BE2C (cell line): ENCODE measurements at places on chromosomes 1 and 21.

- no peak for DNase-seq
Measured at GRCh38 chr1:5796028-5796427, 196.2 kb downstream of the NPHP4 start.

- no peak for DNase-seq
Measured at GRCh38 chr1:205930799-205931281, 12.4 kb downstream of the SLC26A9 start.

DNA sequence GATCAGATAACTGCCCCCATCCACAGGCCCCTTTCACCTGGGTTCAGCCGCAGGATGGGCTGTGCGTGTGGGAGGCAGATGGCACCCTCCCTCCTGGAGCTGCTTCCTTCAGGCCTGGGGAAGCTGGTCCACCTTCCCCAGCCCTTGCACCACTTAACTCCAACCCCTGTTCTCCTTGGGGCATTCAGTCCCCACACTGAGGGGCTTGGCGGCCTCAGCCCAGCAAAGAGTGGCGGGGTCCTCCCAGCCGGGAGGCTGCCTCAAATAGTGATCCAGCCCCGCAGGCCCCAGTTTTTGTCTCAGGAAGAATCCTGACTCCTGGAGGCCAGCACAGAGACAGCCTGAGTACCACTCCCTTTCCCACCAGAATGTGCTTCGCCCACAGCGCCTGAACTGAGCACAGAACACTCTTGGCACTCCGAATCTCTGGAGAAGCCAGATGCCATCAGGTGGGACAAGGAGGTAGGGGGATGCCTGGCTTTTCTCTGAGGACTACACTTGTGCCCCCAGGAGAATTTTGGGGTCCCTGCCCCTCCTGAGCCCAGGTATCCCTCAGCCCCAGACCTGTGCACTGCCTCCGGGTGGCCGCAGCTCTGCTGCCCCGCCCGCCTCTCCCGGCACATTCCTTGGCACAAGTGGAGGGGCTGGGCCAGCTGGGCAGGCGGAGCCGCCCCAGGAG lies 936 bp downstream of the PAQR6 start:
- DNase-seq, result no peak

DNA sequence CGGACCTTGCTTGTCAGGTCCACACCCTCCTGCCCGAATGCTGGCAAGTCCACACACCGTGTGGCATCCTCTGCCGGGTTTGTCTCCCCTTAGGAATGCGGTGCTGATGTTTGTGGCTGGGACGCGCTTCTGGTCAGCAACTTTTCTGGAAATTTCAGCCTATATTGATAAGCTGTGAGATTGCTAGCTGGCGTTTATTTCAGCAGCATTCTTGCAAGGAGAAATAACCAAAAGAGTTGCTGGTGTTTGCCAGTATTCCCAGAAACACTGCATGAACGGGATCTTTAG lies 601 bp downstream of the CEPT1 start:
- no peak for DNase-seq

GRCh38 chr21:41768437-41769042 lies 1.7 kb upstream of the RIPK4 start:
- no peak for DNase-seq

- no peak for DNase-seq
Measured at GRCh38 chr1:210817385-210818275, 316.3 kb downstream of the KCNH1 start.

DNA sequence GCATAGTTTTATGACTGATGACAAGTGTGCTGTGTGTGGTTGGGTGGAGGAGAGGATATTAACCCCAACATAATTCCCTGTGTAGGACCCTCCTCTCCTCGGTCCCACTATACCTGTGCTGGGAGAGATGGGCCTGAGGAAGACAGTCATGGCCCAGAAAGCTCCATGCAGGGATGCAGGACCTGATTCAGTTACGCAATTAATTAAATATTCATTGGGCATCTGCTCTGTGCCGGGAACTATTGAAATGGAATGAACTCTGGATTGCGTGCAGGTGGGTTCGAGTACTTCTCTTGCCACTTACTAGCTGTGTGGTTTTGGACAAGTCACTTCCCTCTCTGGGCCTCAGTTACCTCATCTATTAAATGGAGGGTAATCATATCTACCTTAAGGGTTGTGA lies 74.6 kb downstream of the CD247 start:
- no peak for DNase-seq

DNA sequence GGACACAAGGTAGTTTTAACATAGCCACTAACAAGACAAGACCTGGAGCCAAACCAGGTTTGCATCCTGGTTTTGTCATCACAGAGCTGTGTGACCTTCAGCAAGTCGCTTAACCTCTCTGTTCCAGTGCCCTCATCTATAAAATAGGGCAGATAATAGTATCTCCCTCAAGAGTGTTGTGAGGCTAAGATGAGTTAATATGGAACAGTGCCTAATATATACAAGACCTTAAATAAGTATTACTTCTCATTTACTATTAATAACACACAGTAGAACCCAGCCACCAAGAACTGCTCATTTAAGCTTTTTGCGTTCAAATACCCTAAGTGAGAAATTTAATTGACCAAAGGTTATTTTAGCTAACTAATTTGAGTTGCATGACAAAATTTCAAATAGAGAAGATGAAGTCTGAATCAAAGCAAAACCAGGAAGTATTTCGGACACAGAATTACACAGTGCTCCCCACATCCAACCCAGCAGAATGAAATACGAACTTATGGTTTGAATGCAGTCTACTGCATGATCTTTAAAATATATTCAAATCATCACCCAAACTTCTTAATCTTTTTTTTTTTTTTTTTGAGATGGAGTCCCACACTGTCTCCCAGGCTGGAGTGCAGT lies 123.9 kb upstream of the KRTAP19-8 start:
- DNase-seq, result no peak

DNA sequence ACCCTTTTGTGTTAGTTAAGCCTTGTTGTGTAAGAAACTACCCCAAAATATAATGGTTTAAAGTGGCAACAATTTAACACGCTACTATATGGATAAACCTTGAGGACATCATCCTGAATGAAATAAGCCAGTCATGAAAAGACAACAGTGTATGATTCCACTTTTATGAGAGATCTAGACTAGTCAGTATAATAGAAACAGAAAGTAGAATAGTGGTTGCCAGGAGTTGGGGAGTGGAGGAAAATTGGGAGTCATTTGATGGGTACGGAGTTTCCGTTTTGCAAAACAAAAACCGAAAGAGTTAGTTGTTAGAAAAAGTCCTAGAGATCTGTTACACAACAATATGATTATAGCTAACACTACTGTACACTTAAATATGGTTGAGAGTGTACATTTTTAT lies 16.0 kb upstream of the CHIA start:
- no peak for DNase-seq

- no peak for DNase-seq
Measured at GRCh38 chr1:172206256-172206655, 214.2 kb upstream of the C1orf105 start.

- peak; percentile 79 for DNase-seq
Measured at GRCh38 chr1:17125756-17126237, 6.5 kb upstream of the PADI2 start.

GRCh38 chr1:30957560-30958222 lies 49.1 kb upstream of the SDC3 start:
- no peak for DNase-seq

- no peak for DNase-seq
Measured at GRCh38 chr1:32486463-32487113, 21.7 kb downstream of the ZBTB8B start.

DNA sequence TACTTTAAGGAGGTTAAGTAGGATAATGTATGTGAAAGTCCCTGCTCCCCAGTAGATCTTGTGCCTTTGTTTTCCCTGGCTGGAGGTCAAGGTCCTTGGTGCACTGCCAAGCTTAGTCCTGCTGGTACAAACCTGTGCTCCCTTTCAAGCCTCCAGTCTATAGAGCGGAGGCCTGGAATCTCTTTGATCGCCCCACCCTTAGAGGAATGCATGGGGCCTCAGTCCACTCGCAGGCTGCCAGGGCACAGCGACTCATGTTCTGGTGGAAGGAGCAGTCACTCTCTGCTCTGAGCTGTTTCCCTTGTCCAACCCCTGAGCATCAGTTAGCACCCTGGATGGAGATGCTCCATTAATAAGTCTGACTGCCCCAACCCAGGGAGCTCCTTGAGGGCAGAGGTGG lies 121.8 kb downstream of the HMGB4 start:
- no peak for DNase-seq

- peak; percentile 69 for DNase-seq
Measured at GRCh38 chr1:156119503-156120209, 5.1 kb downstream of the LMNA start.

- no peak for DNase-seq
Measured at GRCh38 chr1:207396168-207396746, 57.9 kb upstream of the CR2 start.

DNA sequence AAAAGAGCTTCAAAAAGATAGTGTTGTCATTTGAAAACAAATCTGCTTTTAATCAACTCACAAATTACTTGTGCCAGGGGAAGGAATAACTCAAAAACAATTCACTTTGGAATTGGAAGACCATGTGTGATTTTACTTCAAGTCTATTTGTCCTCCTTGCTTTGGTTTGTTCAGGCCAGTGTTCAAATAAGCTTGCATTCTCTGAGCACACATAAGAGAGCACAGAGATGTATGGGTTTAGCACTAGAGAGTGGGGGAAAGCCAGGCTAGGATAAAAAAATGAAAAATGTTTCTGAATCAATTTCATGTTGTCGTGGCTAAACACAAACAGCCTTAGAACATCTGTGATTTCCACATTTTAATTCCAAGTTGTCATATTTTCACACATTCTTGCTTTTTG lies 325.7 kb upstream of the LYPLAL1 start:
- no peak for DNase-seq

- DNase-seq, result no peak
Measured at GRCh38 chr1:33361532-33362235, 40.8 kb upstream of the A3GALT2 start.

DNA sequence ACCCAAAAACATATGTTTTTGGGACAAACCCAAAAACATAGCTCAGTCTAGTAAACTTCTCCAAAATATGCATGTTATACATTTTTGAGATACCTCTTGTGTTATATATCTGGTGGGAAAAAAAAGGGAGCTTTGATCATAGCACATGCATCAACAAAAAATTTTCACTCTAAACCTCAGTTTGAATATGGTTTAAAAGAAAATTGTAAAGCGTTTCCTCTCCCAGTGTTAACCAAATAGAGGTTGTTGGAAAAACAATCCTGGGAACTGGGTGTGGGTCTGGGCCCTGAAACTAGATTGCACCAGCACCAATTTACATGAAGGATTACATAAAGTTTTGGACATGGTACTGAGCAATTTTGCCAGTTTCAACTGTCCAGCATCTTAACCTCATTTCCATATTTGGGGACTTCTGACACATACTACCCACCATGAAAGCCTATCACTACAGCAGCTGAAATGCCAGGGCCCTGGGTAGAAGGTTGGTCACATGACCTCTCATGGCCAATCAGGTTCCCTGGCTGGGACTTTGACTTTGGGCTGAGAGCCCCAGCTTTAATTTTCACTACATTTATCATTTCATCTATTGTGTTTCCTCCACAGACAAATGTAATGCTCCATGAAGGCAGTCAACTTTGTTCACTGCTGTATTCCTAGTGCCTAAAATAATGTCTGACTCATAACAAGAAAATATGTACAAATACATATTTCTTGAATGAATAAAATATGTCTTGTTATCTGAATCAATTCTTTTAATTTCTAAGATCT lies 150.7 kb downstream of the SETD4 start:
- DNase-seq, result no peak

- DNase-seq, result no peak
Measured at GRCh38 chr21:42568866-42569731, 55.4 kb downstream of the SLC37A1 start.

- no peak for DNase-seq
Measured at GRCh38 chr1:76294482-76295194, 220.1 kb downstream of the ST6GALNAC3 start.

DNA sequence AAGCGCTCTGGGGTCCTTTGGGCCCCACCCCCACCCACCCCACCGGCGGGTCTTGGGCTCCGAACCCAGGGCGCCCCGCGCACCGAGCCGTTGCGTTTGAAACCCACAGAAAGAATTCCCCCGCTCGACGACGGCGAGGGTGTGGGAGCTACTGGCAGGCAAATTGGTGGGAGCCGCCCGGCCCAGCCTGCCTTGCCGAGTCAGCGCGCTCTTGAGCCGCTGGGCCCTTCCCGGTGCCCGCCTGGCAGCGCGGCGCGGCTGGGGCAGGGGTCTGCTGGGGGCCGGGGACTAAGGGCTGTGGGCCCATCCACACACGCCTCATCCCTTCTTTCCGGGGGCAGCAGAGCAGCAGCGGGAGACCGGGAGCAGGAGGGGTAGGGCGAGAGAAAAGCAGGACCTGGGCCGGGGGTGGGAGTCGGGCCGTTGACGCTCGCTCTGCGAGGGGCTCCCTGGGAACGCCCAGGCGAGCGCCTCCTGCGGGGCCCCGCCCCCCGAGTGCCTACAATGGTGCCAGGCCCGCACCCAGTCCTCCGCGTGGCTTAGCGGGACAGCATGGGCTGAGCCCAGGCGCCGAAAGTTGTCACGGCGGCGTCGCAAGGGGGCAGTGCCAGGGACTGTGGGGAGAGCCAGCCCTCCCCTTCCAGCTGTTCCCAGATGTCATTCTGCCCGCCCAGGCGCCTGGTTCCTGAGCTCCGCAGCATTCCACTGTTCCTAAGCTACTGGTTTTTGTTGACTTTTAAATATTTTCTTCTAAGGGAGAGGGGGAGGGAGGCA lies at the start of gene C1orf94:
C1orf94 (plus strand) TSS at position 78 of the 774 bp plus-strand sequence. CDS start 883 bp downstream, outside the sequence.
- DNase-seq, result no peak

GRCh38 chr1:239816081-239816782 lies 275.5 kb upstream of the FMN2 start:
- DNase-seq, result peak; percentile 13

- DNase-seq, result no peak
Measured at GRCh38 chr1:82628887-82629286, 828.2 kb downstream of the ADGRL2 start.

- DNase-seq, result no peak
Measured at GRCh38 chr1:179550746-179551682, 24.7 kb downstream of the NPHS2 start.

DNA sequence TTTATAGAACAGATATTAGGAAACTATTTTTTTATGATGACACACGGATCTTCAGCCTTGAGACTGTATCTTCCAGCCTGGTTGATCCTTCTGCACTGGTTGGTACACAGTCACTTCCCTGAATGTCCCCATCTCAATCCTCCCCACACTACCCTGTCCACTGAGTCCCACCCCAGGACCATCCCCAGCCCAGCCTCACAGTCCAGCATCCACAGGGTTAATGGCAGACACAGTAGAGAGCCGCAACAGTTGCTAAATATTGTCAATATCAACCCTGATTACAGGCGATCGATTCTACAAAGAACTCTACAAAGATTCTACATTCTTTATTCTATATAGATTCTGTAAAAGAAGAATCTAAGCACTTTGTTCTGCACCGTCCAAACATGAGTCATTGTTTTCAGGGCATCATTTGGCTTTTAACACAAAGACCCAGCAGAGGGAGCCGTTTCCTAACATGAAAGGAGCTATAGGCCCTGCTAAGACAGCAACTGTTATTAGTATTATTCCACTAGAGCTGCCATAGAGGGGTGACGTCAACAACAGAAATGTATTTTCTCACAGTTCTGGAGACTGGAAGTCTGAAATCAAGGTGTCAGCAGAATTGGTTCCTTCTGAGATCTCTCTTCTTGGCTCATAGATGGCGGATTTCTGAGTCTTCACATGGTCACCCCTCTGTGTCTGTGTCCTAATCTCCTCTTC lies 30.1 kb upstream of the IFNAR2 start:
- peak; percentile 78 for DNase-seq
